ENCODE measurements at places on chromosomes 7 and 10.

- DNase-seq, result peak; percentile 94
Observed at GRCh38 chr10:53314876-53315275, 542.3 kb upstream of the MBL2 start.

DNA sequence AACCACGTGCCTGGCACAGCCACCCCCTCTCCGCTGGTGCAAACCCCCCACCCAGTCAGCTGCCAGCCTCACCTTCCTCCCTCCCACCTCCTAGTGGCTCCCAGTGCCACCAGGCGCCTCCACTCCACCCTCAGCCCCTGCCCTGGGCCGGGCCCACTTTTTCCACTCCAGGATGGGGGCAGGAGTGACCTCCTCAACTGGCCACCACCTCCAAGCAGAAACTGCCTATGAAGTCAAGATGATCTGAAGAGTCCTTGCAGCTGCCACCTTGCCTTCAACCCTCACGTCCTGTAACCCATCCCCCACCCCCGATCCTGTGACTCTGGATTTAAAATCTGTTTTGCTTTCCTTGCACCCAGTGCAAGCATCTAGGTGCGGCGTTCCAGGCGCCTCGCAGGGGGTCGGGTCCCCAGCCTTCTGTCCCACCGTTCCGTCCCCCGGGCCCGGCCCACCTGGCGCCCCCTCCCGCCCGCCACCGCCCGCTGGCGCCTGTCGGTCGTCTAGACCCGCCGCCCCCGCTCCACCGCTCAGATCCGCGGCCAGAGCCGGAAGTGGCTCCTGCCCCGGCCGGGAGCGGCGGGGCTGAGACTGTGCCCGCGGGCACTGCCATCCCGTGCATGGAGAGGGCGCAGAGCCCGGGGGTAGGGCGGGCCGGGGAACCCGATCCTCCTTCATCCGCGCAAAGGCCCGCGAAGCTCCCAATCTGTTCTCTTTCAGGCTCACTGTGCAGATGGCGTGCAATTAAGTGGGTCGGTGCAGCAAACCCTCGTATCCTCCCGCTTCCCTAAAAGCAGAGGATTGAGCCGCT lies 51.2 kb upstream of the GTF2I start:
- no peak for DNase-seq

- no peak for DNase-seq
Observed at GRCh38 chr10:15735763-15736162, 16.0 kb upstream of the ITGA8 start.

GRCh38 chr10:97336942-97337831 lies 2.7 kb upstream of the FRAT2 start:
- peak; percentile 49 for DNase-seq

DNA sequence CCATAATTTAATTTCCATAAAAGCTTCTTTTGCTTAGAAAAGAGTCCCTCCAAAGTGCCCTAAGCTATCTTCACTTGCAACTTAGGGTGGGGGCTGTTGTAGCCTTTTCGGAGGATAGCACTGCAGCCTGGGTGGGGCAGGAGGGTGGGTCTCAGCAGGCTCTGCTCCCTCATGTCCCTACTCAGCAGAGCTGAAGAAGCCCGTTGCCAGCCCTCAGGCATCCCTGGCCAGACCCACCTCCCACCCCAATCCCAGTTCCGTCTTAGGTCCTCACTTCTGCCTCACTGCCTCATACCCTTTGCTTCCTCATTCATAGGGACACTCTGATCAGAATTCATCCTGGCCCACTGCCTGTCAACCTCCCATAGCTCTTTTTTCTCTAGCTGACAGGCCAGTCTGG lies 99.8 kb upstream of the ZMIZ1 start:
- DNase-seq, result no peak

- DNase-seq, result peak; percentile 99
Observed at GRCh38 chr10:8594176-8594575, 539.7 kb downstream of the GATA3 start.

DNA sequence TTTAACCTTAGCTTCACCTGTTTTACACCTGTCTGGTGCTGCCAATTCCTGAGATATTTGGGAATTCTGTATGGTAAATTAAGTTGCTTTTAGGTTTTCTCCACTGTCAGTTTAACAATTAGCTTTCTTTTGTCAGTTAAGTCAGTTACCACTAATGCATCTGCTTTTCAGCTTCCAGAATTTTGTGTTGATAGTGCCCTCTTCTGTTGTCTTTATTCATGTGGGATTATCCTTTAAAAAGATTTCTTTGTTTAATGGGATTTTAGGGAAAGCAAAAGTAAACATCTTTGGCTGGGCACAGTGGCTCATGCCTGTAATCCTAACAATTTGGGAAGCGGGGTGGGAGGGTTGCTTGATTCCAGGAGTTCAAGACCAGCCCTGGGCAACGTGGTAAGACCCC lies 8.1 kb downstream of the TFAM start:
- DNase-seq, result no peak

DNA sequence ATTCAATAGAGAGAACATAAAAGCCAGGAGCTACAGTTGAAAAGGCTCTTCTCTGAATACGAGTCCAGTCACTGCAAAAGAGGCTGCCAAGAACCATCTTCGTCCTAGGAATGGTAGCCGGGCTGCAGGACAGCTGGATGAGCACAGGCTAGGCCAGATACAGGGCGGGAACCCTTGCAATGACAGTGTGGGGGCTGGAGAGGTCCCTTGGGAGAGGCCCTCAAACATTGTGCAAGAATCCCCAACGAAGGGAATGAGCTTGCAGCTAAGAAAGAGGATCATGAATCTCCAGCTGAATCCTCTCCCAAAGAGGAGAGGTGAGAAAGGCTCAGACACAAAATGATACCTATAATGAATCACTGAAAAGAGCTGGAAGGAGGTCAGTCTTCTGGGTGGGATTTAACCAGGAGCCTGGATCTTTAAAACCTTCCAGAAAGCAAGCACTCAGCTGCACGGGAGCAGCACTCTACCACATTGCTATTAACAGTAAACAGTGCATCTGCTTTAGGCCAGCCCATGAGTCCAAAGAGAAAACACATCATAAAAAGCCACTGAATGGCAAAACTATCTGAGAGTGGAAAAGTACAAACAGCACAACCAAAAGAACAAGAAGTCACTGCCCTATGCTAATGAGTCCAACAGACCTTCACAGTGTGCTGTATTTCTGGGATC lies 287.9 kb downstream of the TNS3 start:
- DNase-seq, result no peak

DNA sequence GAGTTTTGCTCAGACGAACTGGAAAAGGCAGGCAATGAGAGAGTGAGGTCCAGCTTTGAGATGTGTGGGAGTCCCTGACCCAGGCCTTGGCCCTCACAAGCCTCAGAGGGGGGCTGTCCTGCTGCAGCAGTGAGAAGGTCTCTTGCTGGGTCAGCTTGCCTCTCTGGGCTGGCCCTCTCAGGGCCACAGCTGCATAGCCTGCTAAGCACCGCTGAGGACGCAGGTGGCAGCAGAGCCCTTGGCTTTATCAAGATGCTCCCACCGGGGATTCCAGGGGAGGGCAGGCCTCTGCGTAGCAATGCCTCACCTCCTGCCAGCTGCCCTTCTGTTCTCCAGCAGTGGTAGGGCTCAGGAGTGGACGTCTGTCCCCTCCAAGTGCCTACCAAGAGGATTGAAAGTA lies 128.7 kb downstream of the COBL start:
- no peak for DNase-seq

DNA sequence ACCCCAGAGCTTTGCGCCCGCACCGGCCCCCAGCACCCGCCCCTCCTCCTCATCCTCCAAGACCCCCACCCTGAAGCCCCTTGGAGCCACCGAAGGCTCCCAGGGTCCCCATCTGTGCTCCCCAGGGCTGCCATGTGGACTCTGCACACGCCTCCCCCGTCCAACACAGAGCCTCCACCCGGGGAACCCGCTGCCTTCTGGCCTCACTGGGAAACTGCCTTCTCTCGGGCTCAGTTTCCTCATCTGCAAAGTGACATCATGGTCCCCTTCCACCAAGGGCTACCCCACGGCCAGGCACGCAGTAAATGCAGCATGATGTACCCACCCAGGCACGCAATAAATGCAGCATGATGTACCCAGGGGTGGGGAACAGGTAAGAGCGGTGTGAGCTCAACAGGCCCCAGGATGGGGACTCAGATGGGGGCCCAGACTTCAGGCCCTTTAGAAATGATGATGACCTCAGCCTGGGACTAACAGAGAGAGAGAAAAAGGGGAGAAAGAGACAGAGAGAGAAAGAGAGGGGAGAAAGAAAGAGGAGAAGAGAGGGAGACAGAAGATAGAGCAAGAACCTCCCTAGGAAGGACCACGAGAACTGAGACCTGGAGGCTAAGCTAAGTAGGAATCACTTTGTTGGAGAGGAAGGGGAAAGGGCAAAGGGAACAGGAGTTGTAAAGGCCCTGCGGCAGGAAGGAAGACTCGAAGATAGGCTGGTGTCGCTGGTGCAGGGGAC lies 2.5 kb upstream of the MICALL2 start:
- no peak for DNase-seq

DNA sequence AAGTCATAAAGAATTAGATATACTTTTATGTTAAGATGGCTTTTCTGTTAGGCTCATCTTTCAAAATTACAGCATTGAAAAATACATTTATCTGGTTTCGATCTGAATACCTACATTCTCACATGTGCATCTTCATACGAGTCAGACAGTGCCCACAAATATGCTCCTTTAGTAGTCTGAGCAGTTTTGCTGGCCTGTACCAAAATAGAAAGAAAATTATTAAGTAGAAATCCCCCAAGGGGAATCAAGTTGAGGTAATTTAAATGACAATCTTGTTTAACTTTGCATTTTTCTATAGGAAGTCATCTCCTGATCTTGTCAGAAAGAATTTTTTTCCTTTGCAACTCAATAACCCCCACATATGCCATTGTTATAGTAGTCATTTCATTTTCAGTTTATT lies 287.4 kb upstream of the SEMA3D start:
- peak; percentile 40 for DNase-seq

DNA sequence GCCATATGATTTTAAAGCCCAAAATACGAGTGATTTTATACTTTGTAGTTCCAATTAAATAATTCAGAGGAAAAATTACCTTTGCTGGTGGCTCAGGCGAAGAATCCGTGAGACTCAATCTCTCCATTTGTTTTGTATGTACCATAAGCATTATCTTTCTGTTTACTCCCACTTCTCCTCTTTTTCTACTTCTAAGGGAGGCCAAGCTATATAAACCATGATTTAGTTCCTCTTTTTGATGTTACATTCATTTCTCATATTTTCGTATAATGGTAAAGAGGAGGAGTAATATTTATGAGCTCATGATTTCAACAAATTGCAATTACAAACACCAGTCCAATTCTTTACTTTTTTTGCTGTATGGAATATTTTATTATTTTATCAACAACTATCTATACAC lies 50.6 kb upstream of the TES start:
- no peak for DNase-seq

DNA sequence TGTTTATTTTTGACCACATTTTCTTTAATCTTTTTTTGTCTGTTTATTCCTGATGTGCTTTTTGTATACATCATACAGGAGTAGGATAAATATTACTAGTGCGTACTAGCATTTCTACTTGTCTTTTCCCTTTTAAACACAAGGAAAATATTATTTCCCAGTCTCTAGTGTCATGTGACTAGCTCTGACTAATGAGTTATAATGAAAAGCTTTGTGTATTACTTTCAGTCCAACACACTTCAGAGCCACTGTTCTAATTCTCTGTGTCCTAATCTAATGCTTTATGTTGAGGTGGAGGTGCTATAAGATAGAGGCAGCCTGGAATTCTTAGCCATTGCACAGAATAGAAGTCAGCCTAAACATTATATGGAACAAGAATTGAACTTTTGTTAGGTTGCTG lies 65.0 kb upstream of the RAB18 start:
- DNase-seq, result no peak

- no peak for DNase-seq
Observed at GRCh38 chr10:129790715-129791446, 173.2 kb downstream of the EBF3 start.

GRCh38 chr7:44284216-44284615 lies 41.2 kb downstream of the CAMK2B start:
- DNase-seq, result no peak

DNA sequence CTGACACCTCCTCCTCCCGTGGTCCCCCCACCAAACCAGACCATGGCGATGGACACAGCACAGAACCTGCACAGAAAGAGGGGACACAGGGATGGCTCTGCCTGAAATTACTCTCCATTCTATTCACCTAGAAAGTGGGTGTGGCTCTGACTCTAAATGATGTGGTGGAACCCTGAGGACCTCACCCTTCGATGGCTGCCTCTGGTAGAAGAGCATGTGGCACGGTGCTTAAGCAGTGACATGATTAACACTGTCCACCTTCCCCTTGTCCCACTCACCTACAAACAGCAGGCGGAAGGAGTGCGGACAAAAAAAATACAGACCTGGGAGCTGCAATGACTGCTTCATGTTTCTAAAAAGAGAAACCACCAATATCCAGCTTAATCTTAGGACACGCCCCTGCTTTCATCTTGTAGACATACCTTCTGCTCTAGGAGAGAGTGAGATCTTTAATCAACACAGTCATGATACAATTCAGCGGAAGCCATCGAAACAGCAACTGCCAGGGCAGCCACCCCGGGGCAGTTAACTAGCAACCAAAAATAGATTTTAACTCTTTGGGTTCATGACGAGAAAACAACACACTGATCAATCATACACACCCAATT lies 11.4 kb downstream of the JCAD start:
- DNase-seq, result no peak

DNA sequence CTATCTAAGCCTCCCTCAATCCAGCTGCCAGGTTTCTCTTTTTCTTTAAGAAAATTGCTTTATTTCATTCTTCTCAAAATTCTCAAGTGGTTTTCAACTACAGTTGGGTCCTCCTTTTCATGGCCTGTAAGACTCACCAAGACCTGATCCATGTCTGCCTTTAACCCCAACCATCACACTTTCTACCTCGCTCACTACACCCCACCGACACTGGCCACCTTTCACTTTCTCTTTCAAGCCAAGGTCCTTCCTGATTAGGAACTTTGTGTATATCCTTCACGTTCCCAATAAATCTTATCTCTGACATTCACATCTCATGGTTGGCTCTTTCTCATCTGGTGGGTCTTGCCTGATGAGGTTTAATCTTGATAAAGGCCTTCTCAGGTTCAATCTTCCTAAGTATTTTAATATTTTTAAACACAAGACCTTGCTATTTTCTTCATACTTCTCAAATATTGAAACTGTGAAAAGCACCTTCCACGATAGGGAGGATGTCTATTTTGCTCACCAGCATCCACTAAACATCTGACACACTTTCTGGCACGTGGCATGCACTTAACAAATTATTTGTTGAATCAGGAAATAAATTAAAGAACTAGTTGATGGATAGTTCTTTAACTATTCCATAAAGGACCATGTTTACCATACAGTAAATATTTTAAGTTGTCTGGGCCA lies 624.8 kb downstream of the GRID1 start:
- DNase-seq, result no peak

- DNase-seq, result no peak
Observed at GRCh38 chr7:28681693-28682310, 269.5 kb downstream of the CREB5 start.

GRCh38 chr10:27719052-27719451 lies 26.6 kb downstream of the MKX start:
- no peak for DNase-seq
